Aorta (tissue), 5 donors: ENCODE measurements at places on chromosomes 16 and 17.

- no peak for DNase-seq
Observed at GRCh38 chr17:49337884-49338283, 24.2 kb downstream of the ZNF652 start.

GRCh38 chr17:8651013-8651412, 20.5 kb upstream of the MYH10 start:
- DNase-seq, result no peak

DNA sequence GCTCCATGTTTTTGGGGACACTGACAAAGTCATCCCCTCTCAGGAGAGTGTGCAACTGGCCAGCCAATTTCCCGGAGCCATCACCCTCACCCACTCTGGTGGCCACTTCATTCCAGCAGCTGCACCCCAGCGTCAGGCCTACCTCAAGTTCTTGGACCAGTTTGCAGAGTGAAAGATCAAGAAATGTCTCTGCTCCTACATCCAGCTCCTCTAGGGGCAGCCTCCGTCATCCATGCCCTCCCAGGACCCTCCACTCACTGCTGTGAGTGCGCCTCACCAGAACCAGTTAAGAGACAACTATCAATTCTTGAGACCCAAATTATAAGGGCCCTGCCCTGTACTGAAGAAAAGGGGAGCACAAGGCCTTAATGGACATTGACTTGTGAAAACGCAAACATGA, 1.1 kb downstream of the OVCA2 start:
- DNase-seq, result no peak

DNA sequence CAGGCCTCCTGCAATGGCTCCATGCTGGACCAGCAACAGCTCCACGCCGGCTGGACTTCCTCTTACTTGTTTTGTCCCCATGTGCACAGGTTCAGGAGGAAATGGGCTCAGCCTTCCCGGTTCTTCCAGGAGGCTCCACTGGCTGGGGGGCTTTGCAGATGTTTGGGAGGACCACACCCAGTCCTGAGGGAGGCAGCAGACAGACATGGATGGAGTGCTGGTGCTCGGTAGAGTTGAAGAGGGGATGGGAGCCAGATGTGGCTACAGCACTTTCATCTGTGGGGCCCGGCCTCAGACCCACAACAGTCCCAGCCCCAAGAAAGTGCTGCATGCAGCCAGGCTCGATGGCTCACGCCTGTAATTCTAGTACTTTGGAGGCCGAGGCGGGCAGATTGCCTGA, 21.8 kb downstream of the NARF start:
- no peak for DNase-seq

DNA sequence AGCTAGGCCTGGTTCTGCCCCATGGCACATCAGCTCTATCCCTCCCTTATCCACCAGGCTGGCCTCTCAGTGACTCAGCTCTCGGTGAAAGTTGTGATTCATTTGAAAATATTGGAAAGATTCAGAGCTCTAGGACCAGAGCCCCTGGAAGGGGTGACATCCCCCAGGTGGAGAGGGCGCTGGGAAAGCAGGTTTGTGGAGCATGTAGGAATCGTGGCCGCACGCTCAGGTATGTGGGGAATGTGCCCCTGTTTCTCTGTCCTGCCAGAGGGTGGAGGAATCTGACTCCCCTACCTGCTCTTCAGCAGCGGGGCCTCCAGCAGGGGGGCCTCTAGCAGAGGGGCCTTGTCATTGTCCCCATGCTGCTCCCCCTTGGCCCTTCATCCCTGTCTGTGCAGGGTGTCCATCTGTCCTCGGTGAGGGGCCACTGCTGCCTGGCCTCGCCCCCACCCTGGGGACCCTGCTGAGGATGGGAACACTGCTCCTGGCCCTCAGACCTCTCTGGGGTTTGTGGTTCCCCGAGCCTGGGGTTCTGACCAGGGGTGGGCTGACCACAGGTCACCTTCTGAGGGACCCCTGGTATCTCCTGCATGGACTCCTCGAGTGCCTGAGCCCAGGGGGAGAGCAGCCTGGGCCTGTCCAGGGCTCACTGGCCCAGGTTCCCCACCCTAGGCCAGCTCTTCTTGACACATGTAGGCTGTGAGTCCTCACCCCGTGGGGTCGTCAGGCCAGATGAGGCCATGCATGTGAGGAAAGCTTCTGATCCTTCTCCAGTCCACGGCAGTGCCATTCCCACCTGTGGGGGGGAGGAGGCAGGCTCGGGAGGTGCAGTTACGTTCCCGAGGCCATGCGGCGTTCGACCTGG, 47.5 kb downstream of the NT5M start:
- no peak for DNase-seq
